Mucosa of descending colon (tissue), 3 donors: ENCODE measurements at places on chromosomes 16 and 17. TPM values are rescaled to one million over a fixed set of nuclear protein-coding genes. Genes with fewer than 3 reads are reported as not detected.
A peak's percentile ranks its signal among the peaks of the same experiment; 100 is the strongest.

DNA sequence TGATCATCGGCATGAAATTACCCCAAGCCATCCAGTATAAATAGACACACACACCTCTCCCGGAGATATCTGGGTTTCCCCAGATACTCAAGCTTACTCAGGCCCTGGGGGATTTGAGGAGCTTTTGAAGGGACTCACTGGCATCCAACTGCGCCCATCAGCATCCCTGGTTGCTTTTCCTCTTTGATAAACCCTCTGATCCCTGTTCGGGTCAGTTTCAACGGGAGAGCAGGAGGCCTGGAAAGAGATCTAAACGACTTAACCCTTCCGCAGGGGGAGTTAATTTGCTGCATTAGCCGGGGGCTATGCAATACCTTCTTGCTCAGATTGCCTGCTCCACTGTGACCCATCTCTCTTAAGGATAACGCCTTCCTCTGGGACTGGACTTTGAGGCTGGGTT is 76.6 kb downstream of the MAF start:
- DNase-seq, result no peak

DNA sequence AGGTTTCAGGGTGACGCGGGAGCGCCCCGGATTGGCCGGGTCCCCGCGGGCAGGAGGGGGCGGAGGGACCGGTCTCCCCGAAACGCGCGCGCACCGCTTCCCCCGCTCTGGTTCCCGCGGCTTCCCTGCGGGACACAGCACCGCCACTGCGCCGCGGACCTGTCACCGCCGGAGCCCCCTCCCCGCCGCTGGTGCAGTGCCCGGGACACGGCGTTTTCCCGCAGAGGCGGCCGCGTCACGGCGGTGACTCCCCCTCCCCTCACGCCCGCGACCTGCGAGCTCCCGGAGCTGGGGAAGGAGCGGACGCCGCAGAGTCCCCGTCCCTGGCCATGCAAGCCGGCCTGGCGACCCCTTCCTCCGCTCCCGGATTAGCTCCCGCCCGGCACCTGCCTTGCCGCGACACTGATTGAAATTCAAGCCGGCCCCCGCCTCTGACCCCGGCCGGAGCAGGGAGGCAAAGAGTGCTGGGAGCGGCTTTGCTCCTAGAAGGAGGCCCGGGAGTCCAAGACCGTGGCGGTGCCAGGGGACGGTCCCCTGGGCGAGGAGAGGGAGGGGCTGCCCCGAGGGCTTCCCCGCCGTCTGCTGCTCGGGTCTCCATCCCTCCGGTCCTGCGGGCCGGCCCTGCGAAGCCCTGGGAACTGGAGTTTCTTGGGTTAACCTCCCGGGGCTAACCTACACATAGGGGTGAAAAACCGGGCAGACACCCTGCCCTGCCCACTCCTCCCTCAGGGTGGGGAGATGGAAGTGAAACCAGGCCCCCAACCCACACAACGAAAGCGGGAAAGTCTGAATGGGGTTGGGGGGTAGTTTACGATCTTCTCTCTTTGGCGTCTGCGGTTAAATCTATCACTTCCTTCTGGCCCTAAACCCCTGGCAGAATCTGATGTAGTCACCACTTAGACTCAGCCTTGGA is 1.0 kb downstream of the RHBDL3 start:
- peak; percentile 37 for DNase-seq

GRCh38 chr16:8283195-8283594 is 307.1 kb downstream of the TMEM114 start:
- DNase-seq, result no peak

The TNK1 gene
- 29.5 TPM for total RNA-seq

The CAMKK1 gene
- total RNA-seq, result 4.8 TPM

GRCh38 chr16:66873685-66874055 is 6.6 kb upstream of the PDP2 start:
- no peak for DNase-seq

DNA sequence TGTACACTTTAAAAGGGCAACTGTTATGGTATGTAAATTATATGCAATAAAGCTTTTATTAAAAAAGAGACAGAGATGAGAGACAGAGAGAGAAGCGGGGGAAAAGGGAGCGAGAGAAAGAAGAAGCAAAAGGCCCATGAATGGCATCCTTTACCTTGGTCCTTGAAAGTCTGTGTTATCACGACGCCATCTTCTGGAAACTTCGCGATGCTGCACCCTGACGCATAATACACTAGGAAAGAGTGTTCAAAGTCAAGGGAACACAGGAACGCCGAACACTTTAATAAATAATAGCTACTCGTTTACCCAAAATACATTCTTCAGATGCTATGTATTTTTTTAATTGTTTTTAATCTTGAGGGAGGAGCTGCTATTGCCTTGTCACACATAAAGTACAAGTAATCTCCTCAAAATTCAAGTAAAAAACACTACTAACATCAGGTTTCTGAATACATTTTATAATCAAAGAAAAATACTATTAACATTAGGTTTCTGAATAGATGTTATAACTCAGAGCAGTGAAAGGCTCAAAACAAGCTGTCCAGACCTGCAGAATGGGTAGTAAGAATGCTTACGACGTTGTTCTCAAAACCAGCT is 23.0 kb upstream of the SLC38A8 start:
- no peak for DNase-seq

DNA sequence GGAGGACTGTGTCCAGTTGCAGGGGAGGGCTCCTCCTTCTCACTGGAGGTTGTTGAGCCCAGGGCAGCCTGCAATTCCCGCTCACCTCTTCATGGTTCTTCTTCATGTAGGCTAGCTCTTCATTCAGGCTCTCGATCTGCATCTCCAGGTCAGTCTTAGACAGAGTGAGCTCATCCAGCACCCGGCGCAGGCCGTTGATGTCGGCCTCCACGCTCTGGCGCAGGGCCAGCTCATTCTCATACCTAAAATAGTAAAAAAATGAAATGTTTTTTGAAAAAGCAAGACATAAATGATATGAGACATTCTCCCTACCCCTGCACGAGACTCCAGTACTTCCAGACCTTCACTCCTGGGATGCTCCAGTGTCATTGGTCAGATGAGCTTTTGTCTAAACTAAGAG is 2.2 kb downstream of the KRT13 start:
- DNase-seq, result no peak

DNA sequence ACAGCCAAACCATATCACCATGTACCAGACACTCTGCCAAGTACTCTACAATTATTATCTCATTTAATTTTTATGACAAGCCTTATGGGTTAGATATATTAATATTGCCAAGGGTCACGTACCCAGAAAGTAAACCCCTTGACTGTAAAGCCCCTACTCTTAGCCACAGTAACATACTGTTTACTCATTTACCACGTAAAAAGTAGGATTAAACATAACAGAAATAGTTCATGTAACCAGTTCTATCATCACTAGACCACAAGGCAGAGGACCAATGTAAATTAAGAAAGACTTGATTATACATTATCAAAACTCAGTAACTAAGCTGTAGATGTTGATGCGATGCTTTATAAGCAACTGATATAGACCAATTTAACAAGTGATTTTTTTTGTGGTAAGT is 101.5 kb upstream of the CNTNAP4 start:
- DNase-seq, result no peak

DNA sequence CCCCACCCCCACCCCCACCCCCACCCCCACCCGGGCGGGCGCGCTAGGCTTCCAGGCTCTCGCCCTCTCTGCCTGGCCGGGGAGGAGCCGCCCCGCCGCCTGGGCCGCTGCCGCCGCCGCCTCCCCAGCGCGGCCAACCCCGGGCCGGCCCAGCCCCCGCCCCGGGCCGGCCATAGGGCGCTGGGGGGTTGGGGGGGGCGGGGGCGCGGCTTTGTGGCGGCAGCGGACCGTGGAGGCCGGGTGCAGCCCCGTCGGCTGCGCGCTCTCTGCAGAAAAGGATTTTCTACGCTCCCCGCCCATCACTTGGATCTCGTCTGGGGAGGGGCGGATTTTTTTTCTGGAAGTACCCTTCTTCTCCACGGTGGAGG is 230.9 kb downstream of the MRTFB start:
- DNase-seq, result peak; percentile 74

GRCh38 chr16:86069736-86070298 is 170.9 kb downstream of the IRF8 start:
- no peak for DNase-seq

DNA sequence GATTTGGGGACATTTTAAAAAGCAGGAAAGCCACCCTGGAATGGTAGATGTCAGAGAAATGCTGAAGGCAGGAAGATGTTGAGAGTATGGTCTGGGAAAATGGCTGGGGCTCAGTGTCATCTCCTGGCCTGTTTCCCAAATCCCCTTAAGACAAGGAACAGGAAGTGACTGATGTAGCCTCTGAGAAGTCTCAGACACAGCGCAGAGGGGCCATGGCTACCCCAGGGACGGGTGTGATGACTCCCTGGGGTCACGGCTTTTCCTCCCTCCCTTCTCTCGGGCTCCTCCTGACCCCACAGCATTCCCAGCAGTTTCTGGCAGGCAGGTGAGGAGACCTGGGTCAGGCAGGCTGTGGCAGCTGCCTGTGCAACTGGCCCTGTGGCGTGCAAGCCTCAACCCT is 45.4 kb downstream of the RAP1GAP2 start:
- no peak for DNase-seq

The CA5A gene
- not detected for total RNA-seq

The GNPTG gene
- 68.9 TPM for total RNA-seq

- DNase-seq, result no peak
These were observed 23.6 kb downstream of the NTN1 start for GRCh38 chr17:9044772-9045463.

GRCh38 chr16:87847467-87847784 is 21.9 kb downstream of the SLC7A5 start:
- no peak for DNase-seq

DNA sequence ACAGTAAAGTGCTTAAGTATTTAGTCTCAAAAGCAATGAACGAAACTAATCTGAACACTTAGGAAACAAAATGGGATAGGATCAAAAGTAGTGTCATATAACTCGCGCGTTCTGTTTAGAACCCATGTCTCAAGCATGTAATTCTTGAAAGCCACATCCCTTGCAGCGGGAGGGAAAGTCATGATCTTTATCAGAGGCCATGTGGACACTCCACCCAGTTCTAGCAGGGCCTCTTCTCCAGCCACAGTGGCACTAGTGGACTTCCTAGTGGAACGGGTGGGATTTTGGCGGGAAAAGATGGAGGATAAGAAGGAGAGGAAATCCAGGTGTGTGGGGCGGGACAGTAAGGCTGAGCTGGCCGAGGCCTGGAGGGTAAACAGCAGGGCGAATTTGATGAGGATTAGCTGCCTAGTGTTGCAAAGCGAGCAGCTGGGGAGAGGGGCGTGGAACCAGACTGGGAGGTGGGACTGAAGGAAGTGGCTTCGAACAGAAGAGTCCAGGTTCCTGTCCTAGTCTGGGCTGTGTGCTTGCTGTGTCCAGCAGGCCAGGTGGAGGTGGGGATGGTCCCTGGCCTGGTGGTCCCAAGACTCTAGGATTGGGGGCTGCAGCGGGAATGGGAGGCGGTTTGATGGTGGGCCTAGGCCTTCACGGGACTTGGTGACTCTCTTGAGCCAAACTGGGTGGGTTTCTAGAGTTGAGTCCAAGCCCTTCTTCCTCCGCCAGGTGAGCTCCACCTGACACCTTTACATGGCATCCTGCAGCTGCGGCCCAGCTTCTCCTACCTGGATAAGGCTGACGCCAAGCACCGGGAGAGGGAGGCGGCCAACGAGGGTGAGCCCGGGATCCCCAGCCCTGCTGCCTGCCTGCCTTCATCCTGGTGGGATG is 15.9 kb downstream of the POLR3E start:
- DNase-seq, result no peak

The RMI2 gene
- total RNA-seq, result 7.0 TPM

GRCh38 chr16:16972831-16973230 is 497.9 kb downstream of the XYLT1 start:
- DNase-seq, result no peak

DNA sequence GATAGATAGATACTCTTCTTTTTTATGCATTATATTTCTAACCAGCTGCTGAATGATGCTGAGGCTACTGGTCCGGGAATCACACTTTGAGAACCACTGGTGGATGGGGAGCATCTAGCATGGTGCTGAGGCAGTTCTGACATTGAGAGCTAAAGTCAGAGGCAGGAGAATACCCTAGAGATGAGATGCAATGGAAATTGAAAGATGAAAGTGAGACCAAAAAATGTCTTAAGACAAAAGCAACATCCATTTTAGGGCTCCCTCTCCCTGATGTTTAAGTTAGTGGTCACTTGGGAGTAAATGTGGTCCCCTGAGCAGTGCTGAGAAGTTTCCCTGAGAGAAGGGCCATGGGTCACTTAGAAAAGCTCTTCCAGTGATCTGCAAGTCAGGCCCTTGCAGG is 6.8 kb downstream of the PCTP start:
- no peak for DNase-seq

GRCh38 chr17:81865733-81866439 is 5.3 kb downstream of the ARHGDIA start:
- DNase-seq, result peak; percentile 96

GRCh38 chr16:67447508-67448076 is 16.7 kb downstream of the HSD11B2 start:
- no peak for DNase-seq

DNA sequence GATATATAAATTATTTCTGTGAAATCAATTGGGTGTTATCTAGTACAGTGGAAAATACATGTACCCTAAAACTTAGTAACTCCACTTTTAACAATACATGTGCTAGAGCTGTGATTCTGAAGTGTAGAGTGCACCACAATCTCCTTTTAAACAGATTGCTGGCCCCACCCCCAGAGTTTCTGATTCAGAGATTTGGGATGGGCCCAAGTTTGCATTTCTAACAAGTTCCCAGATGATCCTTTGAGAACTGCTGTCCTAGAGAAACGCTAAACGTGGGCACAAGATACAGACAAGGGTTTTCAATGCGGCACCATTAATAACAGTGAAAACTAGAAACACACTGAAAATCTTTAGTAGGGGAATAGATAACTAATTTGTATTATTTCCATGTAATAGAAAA is 49.2 kb downstream of the NXPH3 start:
- DNase-seq, result no peak

DNA sequence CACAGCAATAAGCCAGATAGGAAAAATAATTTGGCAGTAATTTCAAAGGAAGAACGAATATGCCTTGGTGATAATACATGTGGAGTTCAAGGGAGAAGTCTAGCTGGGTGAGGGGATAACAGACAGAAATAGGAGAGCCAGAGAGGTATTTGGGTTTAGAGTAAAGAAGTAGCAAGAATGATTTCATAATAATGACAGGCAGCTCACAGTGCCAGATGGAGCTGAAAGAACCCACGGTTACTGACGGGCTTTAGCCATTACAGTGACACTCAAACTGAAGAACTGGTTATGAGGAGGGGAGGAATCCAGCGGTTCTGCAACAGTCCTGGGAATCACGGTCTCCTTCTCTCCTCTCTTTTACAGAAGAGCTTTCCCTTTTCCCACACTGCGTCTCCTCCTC is 2.2 kb downstream of the OR4D1 start:
- DNase-seq, result no peak

The DYNLL2 gene
- total RNA-seq, result 33.9 TPM

The RASL10B gene
- 4.6 TPM for total RNA-seq

The TMEM238L gene
- 76.5 TPM for total RNA-seq

- DNase-seq, result no peak
These were observed 11.0 kb downstream of the RNF135 start for GRCh38 chr17:30981531-30982519.

The OR3A3 gene
- total RNA-seq, result not detected

The FOXL1 gene
- total RNA-seq, result 3.6 TPM
